ENCODE measurements at places on chromosomes 4 and X. TPM values are rescaled to one million over a fixed set of nuclear protein-coding genes. Genes with fewer than 3 reads are reported as not detected.
A peak's percentile ranks its signal among the peaks of the same experiment; 100 is the strongest.

DNA sequence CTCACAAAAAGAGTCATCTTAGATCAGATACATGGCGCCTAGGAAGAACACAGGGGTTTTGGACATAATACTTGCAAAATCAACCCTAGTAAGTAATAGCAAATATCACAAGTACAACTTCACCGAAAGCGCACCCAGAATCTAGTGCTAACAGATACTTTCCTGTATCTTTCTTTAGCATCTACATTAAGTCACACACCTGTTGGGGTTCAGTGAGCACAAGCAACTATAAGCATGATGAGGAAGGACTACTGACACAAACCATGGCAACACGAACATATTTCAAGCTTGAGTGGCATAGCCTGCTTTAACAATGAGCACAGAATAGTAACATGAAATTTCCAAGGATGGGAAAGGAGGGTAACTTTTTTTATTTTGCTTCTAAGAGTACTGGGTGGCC lies 116.1 kb downstream of the GPC3 start:
- no peak for DNase-seq

DNA sequence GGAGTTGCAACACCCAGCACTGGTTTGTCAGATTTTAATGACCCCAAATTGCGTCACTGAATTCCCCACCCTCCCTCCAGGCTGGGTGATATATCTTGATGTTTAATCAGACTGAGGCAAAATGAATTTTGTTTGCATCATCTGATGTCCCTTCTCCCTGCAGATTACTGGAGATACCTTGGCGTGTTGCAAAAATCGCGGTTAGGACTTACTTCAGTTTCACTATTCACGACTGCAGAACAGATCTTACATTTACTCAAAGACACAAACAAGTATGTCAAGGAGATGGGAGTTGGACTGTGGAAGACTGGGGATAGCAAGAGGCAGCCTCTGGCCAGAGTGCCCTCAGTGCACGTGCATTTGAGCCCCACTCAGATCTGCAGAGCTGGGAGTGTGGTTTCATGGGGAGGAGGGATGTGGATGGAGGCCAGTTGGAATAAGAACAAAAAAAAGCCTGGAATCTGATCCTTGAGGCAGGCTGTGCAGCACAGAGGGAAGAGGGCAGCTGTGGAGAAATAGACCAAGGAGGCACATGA lies 92.2 kb upstream of the MTM1 start:
- no peak for DNase-seq

- no peak for DNase-seq
Observed at GRCh38 chr4:100162027-100162685, 28.1 kb downstream of the DDIT4L start.

DNA sequence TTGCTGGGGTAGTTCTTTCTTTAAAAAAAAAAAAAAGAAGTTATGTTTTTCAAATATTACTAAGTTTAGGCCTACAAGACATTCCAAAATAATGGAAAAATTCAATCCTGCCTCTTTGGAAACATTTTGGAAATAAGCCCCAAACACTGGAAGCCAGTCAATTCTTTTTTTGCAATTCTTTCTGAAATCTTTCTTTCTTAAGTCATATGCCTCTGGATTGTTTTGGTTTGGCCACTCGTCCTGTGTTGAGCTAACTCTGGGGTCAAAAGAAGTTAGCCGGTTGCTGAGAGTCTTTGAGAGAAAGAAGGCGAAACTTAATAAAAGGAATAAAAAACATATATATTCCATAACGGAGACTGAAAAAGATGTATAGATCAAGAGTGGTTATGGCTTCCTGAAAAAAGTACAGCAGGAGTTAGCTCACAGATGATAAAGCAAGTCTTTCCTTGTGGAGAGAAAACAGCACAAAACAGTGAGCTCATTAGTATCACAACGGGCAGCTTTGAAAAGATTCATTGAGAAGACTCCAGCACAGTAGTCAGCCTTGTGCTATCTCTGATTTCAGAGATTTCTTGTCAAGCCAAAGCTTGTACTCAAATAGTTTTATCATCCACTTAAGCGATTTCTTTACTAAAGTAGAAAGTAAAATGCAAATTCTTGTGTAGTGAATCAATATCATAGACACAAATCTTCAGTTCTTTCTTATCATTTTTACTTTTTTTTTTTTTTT lies 64.8 kb downstream of the PLS3 start:
- no peak for DNase-seq

- DNase-seq = peak; percentile 63
Observed at GRCh38 chr4:575281-576141, 584 bp downstream of the TMEM271 start.

GRCh38 chr4:54566608-54567007 lies 91.1 kb upstream of the KIT start:
- no peak for DNase-seq

DNA sequence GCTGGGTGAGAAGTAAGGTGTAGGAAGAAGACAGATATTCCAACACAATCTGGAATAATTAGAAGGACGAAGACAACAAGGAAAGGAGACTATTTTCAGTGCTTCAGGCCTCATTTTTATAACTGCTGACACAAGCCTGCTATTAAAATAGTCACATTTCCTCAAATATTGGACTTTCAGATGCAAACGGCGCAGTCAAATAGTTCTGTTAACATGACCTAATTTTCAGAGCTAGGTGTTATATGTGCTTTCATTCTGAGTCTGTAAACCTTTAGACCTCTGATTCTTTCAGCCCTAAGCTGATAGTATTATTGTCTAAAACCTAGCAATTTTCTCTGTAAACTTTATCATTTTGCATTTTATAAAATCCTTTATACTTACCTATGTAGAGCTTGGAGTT lies 261.5 kb downstream of the IL1RAPL1 start:
- DNase-seq = no peak

DNA sequence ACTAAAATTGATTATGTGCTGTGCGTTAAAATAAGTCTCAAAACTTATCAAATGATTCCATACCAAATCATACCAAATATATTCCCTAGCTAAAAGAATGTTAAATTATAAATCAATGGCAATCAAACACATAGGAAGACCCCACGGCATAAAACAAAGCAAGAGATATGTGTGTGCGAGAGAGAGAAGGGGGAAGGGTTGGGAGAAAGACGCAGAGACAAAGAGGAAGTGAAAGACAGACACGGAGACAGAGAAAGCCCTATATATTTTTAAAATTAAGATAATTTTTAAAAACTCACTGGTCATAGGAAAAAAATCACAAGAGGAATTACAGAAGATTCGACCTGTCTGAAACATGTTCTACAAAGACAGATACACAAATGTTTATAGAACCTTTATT lies 371.4 kb downstream of the NLGN4X start:
- no peak for DNase-seq

DNA sequence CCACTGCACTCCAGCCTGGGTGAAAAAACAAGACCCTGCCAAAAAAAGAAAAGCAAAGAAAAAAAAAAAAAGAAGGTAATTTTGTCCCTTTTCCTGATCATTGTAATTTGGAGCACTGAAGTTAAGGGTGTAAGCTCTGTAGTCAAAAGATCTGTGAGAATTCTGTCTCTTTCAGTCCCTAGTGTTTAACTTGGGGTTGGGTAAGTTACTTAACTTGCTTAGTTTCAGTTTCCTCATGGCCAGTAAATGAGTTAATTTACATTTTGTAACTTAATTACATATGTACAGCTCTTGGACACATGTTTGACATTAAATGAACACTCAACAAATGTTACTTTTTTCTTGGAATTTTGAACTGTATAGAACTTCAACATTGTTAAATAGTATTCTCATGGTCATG lies 10.9 kb upstream of the UBE2K start:
- no peak for DNase-seq

GRCh38 chr4:26420438-26420837 lies 69.8 kb downstream of the CCKAR start:
- no peak for DNase-seq

Gene ARHGAP36
- total RNA-seq = 0.24 TPM

- DNase-seq = no peak
Observed at GRCh38 chrX:37420185-37420584, 71.0 kb downstream of the PRRG1 start.

All from cardiac septum (tissue), 1 donor.